ENCODE measurements at places on chromosomes 16 and 17. TPM values are rescaled to one million over a fixed set of nuclear protein-coding genes. Genes with fewer than 3 reads are reported as not detected.

CLDN9 gene
- total RNA-seq = 0.91 TPM

ASIC2 gene
- total RNA-seq = not detected

NACA2 gene
- 2.1 TPM for total RNA-seq

GRCh38 chr17:42783062-42783790 lies 2.8 kb downstream of the WNK4 start:
- no peak overlapping the region for H3K27ac ChIP-seq
- no peak overlapping the region for H3K4me3 ChIP-seq

DNA sequence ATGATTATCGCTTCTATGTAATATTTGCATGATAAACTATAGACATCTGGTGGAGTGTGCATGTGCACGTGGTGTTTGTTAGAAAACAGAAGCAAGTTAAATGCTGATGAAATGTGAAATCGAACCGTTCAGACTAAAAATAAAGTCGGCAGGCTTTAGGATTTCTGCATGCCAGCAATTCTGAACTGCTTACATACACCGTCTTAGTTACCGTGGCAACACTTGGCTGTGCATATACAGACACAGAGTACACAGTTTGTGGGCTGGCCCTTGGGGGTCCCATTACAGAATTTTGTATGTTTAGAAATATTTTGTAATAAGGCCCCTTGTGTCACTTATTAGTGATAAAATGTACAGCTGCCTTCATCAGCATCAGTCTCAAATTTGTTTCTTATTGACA lies 605.5 kb downstream of the RBFOX1 start:
- H3K4me1 ChIP-seq = no peaks in the 10 kb centered on the region
- H3K36me3 ChIP-seq = no peaks in the 10 kb centered on the region
- H3K27me3 ChIP-seq = no peaks in the 10 kb centered on the region
- H3K27ac ChIP-seq = no peak overlapping the region
- no peak overlapping the region for H3K4me3 ChIP-seq

GRCh38 chr16:63925221-63925620 lies 1196.6 kb downstream of the CDH11 start:
- H3K4me1 ChIP-seq = no peaks in the 10 kb centered on the region
- no peaks in the 10 kb centered on the region for H3K36me3 ChIP-seq
- H3K4me3 ChIP-seq = no peak overlapping the region
- DNase-seq = no peak

GRCh38 chr16:73025856-73026210 lies 22.1 kb downstream of the ZFHX3 start:
- no peaks in the 10 kb centered on the region for H3K27me3 ChIP-seq
- DNase-seq = no peak
- H3K27ac ChIP-seq = peak overlapping the region; percentile 60

DNA sequence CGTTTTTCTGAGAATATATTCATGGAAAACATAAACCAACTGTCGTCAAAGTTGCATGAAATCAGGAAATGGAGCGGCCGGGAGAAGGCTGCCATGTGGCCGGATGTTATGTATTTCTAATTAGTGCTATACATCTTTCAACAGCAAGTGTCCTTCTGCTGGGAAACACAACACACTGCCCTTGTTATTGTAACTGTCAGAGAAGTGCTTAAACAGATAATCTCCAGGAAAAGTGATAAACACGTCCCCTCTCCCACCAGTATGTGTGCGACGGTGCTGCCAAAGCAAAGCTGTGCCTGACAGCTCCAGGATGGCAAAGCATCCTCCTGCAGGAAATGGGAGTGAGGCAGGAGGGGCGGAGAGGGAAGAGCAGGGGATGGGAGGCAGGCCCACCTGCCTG lies 111.8 kb downstream of the SMG6 start:
- no peaks in the 10 kb centered on the region for H3K27me3 ChIP-seq
- no peak for DNase-seq
- H3K27ac ChIP-seq = no peak overlapping the region
- no peaks in the 10 kb centered on the region for H3K36me3 ChIP-seq

GRCh38 chr17:16912021-16912962 lies 59.6 kb downstream of the TNFRSF13B start:
- peaks cover 2% of the 10 kb centered on the region for H3K27me3 ChIP-seq
- no peak overlapping the region for H3K27ac ChIP-seq
- no peaks in the 10 kb centered on the region for H3K4me1 ChIP-seq
- no peak overlapping the region for H3K4me3 ChIP-seq
- H3K36me3 ChIP-seq = no peaks in the 10 kb centered on the region

DNA sequence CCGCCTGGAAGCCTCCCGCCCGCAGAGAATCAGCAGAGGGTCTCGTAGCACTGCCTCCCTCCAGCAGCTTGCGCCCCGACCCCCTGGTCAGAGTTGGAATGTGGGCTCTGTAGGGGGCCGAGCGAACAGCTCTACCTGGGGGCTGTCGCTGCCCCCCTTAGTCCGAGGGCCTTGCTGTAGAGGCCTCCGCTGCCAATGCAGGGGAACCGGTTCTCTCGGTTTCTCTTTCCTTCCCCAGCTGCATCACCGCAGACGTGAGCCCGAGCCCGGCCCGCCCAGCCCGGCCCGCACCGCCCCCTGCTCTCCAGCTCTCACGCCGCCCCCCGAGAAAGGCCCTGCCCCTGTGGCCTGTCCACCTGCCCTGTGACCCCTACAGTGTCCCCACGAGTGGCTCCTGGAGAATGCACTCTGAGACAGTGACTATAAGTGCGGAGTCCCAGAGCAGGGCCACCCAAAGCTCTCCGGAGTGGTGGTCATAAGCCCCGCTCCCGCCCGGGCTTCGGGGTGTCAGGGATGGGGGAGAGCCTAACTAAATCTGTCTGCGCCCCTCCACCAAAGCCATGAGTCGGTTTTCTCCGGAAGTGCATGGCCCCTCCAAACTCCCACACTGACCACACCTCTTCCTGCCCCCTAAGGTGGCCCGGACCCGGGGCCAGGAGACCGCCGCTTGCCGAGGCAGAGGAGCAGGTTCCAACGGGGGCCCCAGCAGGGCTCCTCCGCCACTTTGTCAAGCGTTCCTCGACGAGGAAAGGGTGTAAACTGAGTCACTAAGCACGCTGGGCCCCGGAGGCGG lies 1.7 kb downstream of the ARHGAP27 start:
- H3K27ac ChIP-seq = peak overlapping the region; percentile 91
- H3K4me3 ChIP-seq = peak overlapping the region; percentile 38
- H3K36me3 ChIP-seq = no peaks in the 10 kb centered on the region
- H3K27me3 ChIP-seq = no peaks in the 10 kb centered on the region
- peak; percentile 88 for DNase-seq

GRCh38 chr16:86959091-86959651 lies 358.0 kb downstream of the C16orf95 start:
- H3K27ac ChIP-seq = no peak overlapping the region
- H3K36me3 ChIP-seq = no peaks in the 10 kb centered on the region
- H3K4me1 ChIP-seq = no peaks in the 10 kb centered on the region
- peaks cover 13% of the 10 kb centered on the region for H3K27me3 ChIP-seq

DNA sequence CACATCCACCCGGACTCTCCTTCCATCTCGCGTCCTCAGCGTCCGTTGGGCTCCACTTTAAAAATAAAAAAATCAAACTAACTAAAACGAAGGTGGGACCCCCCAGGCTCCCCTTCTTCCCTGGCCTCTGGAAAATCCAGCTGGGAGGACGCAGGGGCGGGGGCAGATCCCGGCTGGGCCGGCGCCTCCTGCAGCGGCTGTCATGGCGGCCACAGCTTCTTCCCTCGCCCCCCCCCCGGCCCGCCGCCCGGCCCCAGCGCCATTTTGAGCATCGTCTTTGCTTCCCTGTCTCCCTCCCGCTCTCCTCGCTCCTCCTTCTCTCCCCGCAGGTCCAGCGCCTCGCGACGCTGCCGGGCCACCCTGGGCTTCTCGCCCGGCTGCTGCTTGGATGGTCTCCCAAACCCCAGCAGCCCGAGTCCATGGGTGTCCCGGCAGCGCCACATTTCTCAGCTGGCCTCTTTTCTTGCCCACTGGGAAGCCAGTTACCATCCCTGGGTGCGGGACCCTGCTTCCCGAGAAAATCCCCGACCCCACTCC lies 3.3 kb downstream of the HOXB2 start:
- peak overlapping the region; percentile 41 for H3K4me3 ChIP-seq
- H3K36me3 ChIP-seq = no peaks in the 10 kb centered on the region
- no peak for DNase-seq
- H3K27me3 ChIP-seq = no peaks in the 10 kb centered on the region

GRCh38 chr16:24114876-24115275 lies 141.3 kb upstream of the CACNG3 start:
- no peaks in the 10 kb centered on the region for H3K36me3 ChIP-seq
- H3K4me1 ChIP-seq = no peaks in the 10 kb centered on the region
- no peak overlapping the region for H3K4me3 ChIP-seq
- H3K27ac ChIP-seq = no peak overlapping the region
- H3K27me3 ChIP-seq = no peaks in the 10 kb centered on the region
- DNase-seq = no peak

Data from prostate gland (tissue), 2 donors.